ENCODE measurements at places on chromosomes 16 and 17.

DNA sequence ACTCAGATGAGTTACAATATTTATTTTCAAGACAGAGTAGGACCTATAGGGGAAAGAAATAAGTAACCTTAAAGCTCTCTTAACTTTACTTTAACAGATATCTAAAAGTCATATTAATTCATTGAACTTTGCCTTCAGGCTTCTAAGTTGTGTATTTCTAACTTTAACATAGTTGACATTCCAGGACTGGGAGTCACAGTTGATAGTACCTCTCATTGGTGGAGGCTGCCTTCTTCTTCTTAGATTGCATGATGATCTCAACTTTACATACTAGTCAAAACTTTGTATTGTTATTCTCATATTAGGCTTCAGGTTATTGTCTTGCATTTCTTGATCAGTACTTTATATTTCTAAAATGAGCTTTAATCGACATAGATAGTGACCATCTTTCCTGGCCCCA lies 350.1 kb upstream of the KIF2B start:
- no peak for DNase-seq

GRCh38 chr17:49858796-49859195 lies 10.9 kb upstream of the TAC4 start:
- DNase-seq, result no peak

DNA sequence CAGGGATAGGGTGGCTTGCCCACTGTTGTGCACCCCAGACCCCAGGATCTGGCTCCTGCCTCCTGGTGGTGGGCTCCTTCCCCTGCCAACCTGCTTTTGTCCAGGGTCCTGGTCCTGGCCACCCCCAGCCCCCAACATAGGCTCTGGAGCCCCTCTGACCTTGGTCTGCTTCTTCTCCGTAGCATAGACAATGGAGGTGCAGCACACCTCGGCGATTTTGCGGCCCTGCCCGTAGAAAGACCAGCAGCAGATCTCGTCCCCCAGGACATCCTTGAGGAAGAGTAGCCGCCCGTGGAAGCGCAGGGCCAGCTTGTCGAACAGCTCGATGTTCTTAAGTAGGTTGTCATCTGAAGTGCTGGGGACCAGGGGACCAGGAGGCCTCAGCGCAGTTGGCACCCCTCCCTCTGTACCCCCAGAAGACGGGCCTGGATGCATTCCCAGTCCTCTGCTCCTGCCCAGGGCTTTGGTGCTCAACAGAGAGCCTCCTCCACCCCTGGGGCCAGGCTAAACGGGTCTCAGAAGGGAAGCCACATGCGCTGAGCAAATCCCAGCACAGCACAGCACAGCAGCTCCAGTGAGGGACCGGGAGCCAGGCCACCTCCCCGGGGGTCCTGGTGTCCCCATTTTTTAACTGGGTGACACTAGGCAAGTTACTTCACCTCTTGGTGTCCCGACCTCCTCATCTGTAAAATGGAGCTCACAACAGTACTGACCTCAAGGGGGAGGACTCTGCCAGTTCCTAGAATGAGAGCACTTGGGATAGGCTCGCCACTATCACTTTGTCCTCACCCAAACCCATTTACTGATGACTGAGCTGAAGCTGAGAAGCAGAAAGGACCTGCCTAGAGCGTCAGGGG lies 10.8 kb downstream of the ASPHD1 start:
- DNase-seq, result no peak

DNA sequence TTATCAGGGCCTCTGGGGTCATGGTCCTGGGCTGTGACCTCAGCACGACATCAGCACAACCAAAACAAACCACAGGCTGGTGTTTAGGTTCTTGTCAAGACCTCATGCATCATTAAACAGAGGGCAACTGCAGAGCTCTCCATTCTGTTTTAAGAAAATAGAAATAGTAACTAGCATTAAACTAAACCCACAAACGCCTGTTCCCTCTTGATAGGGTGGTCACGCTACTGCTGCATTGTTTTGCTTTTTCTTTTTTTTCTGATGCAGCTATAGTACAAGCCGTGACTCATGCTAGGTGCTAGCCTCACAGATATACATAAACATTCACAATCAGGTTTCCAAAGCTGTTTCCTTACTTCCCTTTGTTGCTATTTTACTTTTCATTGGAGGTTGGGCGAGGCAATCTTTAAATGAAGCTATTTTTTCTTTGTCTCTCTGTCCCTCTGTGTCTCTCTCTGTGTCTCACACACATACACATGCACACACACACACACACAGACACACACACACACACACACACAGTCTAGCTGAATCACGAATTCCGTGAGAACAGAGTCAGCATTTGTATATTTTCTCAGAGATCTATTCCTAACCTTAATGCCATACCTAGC lies 310.3 kb downstream of the CDH13 start:
- no peak for DNase-seq

- no peak for DNase-seq
Measured at GRCh38 chr17:50283246-50283645, 9.0 kb downstream of the TMEM92 start.

DNA sequence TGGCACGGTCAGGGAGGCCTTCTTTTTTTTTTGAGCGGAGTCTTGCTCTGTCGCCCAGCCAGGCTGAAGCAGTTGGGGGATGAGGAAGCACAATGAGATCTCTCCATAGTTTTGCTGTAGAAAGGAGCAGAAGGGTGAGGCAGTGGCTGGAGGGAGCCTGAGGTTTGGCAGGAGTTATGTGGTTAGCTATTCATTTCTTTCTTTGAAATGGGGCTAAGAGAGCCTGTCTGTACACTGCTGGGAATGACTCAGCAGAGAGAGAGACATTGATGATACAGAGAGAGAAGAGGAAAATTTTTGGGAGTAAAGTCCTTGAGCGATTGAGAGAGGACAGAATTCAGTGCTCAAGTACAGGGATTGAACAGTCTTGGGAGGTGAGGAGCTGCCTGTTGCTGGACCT lies 22.1 kb downstream of the NOS2 start:
- DNase-seq, result no peak

DNA sequence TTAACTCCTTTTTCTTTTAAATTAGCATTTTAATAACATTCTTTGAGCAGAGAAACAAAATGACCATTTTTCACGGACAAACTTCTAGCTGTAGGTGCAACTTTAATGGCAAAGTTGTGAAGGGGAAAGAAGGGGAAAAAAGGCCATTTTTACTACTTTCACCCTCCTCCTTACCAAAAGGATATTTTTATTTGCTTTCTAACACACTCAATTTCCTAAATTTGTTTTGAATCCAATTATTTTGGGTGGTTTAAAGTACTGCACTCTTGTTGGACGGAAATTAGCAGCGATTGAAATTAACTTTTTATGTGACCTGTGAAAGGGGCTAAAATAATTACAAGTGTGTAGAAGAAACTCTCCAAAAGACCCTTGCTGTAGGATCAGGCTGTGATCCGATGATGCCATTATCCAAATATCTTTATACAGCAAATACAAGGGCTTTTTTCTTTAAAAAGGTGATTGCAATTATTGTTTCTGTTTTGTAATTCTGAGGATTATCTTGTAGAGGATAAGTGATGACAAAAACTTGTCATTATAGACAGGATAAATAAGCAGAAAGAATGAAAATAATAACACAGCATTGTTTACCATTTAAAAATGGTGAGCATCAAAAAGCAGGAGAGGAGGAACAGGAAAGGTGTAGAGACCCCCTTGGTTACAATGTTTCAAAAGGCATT lies 42.4 kb downstream of the SNX11 start:
- no peak for DNase-seq

- DNase-seq, result no peak
Measured at GRCh38 chr17:39045948-39046679, 78.9 kb upstream of the FBXO47 start.

DNA sequence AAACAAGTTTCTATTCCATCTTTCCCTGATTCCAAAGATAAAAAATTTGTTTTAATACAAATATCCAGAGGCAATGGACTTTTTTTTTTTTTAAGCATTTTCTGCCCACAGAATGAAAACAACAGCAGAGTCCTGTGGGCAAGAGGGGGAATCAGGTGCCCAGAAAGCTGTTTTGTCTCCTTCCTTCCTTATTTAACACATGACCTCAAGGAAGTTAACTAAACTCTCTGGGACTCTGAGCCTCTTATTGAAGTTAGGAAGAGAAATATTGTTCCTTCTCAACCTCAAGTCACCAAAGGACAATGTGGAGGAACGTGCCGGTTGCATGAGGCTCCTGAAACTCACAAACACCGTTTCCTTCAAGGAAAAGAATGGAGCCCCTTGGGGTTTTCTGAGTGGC lies 34.9 kb downstream of the LITAF start:
- no peak for DNase-seq

- peak; percentile 37 for DNase-seq
Measured at GRCh38 chr17:47225436-47225858, 16.3 kb downstream of the MYL4 start.

DNA sequence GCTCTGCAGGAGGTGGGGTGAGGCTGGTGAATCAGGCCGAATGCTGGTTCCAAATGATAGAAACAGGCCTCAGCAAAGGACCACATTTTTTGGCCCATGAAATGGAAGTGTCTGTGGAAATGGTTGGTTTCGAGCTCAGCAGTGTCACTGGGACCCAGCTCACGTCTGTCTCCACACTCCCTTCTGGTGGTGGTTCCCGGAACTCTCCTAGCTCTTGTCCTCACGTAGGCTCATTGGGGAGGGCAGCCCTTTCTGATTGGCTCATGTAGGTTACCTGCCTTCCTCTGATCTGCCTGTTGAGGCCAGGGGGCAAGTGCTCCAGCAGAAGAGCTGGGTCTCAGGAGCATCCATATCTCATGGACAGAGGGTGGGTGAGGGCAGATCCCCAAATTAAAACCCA lies 4.0 kb downstream of the ALG1 start:
- no peak for DNase-seq

- DNase-seq, result peak; percentile 45
Measured at GRCh38 chr17:50114849-50115357, 15.1 kb downstream of the SAMD14 start.

- no peak for DNase-seq
Measured at GRCh38 chr17:6596511-6596910, 40.2 kb upstream of the PITPNM3 start.

DNA sequence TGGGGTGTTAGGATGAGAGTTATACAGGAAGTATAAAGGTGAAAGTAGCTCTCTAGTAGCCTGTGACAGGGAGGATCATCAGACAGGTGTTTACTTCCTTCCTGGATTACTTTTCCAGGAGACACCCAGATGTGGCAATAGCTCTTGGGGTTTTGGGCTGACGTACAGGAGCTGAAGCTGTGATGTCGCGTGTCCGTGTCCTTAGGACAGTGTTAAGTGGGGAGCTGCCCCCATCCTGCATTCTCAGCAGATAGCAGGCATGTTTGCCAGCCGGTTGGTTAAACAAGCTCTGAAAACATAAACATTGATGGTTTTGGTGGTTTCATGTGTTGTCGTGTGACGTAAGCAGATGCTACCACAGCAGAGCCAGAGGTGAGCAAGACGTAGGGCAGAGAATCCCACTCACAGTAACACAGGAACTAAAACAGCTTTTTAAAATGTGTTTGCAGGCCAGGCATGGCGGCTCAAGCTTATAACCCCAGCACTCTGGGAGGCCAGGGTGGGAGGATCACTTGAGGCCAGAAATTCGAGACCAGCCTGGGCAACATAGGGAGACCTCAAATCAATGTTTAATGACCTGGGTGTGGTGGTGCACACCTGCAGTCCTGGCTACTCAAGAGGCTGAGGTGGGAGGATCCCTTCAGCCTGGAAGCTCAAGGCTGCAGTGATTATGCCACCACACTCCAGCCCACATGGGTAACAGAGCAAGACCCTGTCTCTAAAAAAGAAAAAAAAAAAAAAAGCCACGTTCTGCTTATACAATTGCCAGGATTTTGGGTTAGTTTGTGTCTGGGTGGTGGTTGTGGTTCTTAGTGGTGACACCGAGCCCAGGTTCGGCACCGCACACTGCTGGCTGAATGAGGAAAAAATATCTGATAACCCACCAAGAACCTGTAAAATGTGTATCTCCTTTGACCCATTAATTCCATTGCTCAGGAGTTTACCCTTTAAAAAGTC lies 18.2 kb upstream of the IL17C start:
- DNase-seq, result no peak

GRCh38 chr16:23836404-23837311 lies 875 bp downstream of the PRKCB start:
- DNase-seq, result no peak

Data from hematopoietic multipotent progenitor cell treated with erythropoietin and hydrocortisone succinate and interleukin-3 and kit ligand, for 15 days (in vitro differentiated cells).